Large intestine (tissue), 12 donors: ENCODE measurements at places on chromosomes 16 and 17. TPM values are rescaled to one million over a fixed set of nuclear protein-coding genes. Genes with fewer than 3 reads are reported as not detected.

The TMEM98 gene
- polyA plus RNA-seq, result 202 TPM

DNA sequence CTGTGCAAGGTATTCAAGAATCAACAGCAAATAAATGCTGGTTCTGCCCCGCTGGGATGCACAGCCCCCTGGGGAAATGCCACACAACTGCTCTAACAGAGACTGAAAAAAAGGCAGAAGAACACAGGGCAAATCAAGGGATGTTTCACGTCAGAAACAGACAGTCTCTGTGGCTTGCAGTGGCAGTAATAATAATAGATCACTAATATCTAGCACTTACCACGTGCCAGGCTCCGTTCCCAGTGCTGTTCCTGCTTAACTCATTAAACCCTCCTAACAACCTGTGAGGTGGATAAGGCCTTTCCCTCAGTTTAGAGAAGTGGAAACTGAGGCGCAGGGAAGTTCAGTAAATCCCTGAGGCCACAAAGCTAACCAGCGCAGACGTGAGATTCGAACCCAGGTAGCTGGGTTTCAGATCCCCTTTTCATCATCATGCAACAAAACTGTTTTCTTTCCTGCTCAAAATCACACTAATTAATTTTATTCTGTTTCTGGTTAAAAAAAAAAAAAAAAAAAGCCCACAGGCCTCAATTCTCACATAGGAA lies 36.7 kb downstream of the ARHGAP17 start:
- DNase-seq, result no peak

The SHISA9 gene
- 2.7 TPM for polyA plus RNA-seq

The HLF gene
- 1.6 TPM for polyA plus RNA-seq

DNA sequence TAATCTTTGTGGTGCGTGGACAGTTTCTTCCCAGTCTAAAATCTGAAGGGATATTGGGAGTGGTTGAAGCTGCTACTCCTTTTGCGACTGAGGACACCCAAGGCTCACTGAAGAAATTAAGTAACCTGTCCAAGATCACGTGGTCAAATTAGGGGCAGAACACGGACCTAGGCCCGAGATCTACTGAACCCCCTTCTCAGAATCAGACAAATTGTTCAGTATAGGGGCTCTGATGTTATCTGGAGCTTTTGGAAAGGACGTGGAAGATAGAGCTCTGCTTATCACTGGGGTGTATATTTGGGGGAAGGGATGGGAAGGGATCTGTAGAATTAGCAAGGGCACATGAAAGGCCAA lies 857 bp downstream of the TANGO6 start:
- DNase-seq, result no peak

- DNase-seq, result no peak
Measured at GRCh38 chr17:64202683-64203344, 60.2 kb downstream of the TEX2 start.
